ENCODE measurements at places on chromosomes 12 and 14.
A peak's percentile ranks its signal among the peaks of the same experiment; 100 is the strongest.

DNA sequence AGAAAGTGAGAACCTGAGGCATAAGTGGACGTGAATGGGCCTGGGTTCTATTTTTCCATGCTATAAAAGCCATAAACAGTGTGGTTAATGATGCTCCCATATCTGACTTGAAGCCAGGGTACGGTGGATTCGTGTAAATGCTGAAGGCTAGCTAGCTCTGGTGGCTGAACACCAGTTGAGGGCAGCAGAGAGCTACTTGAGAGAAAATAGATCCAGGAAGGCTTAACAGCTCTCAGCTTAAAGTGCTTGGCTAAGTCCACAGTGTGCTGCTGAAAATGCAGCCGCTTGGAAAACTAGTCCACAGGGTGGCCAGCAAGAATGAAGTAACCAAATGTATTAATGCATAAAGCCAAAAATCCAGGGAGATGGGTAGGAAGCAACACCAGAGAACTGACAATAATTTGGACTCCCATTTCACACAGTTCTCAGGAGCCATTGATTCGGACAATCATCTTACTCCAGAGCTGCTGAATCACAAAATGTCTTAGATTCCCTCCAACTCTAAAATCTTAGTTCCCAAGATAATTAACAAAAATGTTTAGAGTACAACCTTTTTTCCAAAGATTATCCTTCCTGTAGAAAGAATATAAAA, 15.0 kb upstream of the FOXG1 start:
- peak; percentile 61 for DNase-seq

DNA sequence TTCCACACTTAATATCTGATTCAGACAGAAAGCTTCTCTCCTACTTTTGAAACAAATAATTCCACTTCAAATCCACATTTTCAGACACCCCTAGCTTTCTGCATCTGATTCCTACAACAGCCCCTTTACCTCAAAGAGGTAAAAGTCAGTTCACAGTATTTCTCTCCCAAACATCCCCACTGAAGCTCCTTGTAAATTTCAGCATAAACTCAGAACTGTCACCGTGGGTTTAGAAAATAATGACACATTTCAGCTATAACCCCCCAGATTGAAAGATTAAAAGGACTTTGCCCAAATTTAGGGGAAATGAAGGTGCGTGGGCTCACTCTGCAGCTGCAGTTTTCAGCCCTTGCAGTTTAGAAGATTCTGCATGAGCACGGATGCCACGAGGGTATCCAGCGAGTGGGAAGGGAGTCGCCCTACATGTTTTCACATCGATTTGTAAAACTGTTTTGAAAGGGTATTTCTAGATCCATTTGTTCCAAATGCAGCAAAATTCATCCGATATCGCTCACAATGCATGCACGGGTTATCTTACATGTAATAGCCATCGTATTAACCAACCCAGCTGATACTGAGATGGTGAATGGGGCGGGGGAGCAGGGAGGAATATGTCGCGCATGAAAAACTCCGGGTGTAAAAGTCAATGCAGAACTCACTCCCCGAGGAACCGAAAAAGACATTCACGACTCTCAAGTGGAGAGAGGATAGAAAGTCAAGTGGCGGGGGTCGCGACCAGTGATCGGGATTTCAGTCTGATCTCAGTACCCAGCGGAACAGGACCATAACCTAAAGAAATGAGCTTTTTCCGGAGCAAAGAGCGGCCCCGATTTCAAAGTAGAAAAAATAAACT, 5.0 kb upstream of the CCND2 start:
- DNase-seq: no peak

GRCh38 chr14:32707742-32708500, 230.8 kb upstream of the NPAS3 start:
- no peak for DNase-seq

DNA sequence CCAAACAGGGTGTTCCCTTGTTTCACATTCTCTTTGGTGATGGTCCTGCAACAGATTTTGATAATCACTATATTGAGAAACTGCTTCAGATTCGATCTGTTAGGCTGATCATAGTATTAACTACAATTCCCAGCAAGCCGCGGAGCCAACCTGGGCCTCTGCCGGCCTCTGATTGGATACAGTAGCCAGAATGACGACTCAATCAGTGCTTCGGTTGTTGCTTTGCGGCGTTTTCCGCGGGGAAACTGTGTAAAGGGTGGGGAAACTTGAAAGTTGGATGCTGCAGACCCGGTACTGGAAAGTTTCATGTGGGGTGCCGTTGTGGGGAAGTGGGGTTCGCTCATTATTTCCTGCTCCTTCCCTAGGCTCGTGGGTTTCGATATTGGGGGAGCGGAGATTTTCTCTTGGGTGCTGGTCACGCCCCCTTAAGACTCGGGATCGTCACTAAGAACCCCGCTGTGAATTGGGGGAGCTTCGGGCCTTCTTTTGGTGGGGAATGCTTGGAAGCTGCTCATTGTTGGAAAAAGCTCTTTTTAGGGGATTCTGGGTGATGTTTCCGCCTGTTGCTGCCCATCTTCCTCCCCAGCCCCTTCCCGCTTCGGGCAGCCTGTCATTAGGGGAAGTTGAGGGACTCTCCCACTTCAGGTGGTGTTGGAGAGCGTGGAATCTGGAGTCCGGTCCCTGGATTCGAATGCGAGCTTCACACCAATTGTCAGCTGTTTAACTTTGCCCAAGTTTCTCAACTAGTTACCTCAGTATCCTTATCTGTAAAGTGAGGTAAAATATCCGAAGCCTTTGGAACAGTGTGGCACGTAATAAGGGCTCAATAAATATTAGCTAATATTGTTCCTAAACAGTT, at the start of gene RAD51B:
RAD51B (plus strand) TSS at position 217 of the 859 bp plus-strand sequence.
- peak; percentile 73 for DNase-seq

DNA sequence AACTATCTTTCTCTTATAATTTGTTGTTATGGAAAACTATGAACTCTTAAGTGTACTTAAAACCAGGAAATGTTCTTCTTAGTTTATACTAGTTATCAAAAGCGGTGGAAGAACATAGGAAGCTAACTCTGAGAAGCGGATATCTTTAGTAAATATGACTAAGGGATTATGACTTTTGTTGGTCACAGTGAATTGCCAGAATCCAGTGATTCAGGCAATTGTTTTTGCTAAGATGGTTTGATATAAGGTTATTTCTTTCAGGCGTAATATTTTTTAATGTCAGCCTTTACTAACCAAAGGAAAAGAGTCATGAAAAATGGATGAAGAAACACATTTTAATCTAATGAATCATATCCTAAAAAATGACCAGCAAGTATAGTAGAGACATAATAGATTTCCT, 473.5 kb downstream of the FOXG1 start:
- DNase-seq: peak; percentile 87

GRCh38 chr14:31127690-31128089, 79.9 kb downstream of the HECTD1 start:
- peak; percentile 16 for DNase-seq

DNA sequence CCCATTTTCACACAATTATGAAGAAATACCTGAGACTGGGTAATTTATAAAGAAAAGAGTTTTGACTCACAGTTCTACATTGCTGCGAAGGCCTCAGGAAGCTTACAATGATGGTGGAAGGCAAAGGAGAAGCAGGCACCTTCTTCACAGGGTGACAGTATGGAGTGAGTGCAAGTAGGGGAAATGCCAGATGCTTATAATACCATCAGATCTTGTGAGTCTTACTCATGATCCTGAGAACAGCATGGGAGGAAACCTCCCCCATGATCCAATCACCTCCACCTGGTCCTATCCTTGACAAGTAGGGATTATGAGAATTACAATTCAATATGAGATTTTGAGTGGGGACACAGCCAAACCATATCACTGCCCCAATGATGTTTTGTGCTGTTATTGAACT, 189.3 kb upstream of the CRY1 start:
- no peak for DNase-seq

DNA sequence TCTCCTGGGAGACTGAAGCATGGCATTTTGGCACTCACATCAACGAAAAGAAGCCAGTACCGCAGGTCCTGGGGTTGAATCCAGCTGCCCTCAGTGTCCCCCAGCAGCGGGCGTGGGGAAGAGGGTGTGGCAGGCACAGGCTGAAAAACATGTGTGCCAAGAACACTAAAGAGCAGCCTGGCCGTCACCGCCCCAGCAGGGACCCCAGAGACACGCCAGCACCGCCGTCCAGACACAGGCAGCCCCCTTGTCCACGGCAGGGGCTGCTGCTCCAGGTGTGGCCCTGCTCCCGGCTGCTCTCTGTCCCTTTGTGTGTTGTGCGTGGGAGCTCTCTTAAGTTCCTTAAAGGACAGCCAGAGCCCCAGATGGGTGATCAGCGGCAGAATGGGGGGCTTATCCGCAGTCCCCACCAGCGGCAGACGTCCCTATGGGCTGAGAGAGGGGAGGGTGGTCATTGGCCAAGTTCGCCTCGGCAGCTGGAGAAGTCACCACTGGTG, 556 bp downstream of the PHETA1 start:
- no peak for DNase-seq

DNA sequence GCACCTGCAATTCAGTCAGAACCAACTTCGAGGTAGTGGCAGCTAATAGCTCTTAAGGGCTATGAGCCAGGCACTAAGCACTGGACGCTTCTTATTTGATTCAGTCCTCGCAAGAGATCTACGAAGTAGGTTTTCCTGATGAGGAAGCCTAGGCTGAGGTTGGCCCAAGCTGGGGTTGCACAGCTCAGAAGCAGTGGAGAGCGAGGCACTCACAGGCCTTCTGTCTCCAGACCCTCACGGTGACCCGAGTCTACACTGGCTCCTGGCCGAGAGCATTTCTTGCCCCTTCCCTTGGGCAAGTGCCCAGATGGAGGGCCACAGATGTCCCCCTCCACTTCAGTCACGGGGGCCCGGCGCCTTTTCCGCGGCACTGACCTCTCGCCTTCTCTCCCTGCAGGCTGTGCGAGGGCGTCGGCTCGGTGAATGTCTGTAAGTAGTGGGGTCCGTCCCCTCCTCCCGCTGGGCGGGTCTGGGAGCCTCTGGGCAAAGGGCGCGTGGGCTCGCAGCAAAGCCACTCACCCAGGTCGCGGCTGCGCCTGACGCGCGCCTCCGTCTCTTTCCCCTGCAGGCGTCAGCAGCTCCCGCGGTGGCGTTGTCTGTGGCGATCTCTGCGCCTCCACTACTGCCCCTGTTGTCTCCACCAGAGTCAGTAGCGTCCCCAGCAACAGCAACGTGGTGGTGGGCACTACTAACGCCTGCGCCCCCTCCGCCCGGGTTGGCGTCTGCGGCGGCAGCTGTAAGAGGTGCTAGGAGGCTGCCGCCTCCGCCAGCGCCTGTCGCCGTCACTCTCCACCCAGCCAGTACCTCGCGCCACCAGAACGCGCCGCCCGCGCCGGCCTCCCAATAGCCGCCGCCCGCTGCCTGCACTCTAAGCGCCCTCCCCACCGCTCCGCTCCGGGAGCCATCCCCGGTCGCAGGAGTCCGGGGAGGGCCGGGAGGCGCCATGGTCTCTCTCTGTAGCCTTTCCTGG, 13.1 kb downstream of the KRT83 start:
- no peak for DNase-seq

- DNase-seq: no peak
These were observed 12.3 kb upstream of the GLT1D1 start for GRCh38 chr12:128840862-128841468.

DNA sequence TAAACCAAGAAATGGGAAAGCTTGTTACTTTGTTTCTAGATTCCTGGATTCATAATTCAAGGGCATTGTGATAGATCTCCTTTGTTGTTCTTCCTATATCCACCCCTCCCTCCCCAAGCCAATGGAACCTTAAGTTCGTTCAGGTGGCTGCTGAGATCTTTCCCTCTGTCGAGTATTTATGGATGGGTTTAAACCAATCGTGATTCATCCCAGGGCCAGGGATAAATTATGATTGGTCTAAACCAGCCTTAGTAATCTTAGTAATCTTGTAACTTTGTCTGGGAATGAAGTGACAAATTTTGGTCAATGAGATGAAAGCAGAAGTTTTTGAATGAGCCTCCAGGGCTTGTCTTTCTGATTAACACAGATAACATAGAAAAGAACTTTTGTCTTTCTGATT, 56.1 kb upstream of the PCED1B start:
- no peak for DNase-seq

DNA sequence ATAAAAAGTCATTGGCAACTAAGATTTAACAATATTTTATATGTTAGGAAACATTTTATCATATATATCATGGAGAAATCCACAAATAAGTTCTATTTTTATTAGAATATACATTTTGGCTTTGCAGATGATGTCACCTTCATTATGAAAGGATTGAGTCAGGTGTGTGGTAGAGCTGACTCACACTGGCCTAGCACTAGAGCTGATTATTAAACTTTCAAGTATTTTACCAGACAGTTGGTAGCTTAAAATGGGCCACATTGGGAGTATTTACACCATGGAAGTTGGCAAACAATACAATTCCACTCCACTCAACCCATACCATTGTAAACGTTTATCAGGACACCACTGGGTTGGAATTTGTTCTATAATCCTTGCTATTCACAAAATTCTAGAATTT, 1036.6 kb downstream of the TRHDE start:
- no peak for DNase-seq

- no peak for DNase-seq
These were observed 22.8 kb upstream of the IGF1 start for GRCh38 chr12:102503056-102503681.

DNA sequence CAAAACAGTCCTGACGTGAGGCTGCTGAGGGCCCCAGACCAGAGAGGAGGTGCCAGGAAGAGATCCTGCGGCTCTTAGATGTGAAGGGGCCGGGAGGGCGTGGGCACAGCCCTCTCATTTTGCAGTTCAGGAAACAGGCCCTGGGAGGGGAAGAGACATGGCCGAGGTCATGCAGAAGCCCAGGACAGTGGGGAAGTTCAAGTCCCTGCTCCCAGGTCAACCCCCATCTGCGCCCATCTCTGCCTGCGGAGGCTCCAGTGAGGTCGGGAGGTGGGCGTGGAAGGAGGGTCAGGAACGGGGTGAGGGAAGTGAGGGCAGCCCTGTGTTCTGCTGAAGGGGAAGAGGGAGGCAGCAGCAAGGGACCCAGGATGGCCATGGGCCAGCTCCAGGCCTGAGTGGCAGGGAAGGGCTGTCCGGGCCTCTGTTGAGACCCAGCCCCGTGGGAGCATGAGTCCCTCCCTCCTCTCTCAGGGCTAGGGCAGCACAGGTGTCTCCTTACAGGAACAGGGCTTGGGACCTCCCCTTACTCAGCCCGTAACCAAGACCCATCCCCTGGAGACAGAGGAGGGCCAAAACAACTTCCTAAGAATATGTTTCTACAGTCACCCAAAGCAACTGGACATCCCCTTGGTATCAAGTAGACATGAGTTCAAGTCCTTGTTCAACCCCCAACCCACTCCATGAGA, 90.8 kb downstream of the LGMN start:
- DNase-seq: no peak

GRCh38 chr12:93541578-93542225, 30.8 kb upstream of the SOCS2 start:
- DNase-seq: no peak

DNA sequence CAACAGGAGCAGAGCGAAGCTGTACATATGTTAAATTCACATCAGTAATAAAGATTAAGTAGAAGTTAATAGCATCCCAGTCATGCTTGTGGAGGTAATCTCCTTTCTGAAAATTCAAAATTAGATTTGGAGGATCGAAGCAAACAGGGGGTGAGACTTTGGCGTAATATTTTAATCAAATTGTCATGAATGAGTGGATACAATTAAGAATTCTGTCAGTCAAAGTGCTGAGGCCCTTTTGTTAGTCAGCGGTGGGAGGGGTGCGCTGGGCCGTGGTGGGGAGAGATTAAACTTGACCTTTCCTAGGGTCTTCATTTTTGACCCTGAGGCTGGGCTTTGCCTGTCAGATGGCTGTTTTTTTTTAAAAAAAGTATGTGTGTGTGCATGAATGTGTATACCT, 226.7 kb downstream of the VRK1 start:
- DNase-seq: no peak

All from amniotic epithelial cell (primary cell).